Hypothalamus (tissue), 51 donors: ENCODE measurements at places on chromosomes 12 and 14.

DNA sequence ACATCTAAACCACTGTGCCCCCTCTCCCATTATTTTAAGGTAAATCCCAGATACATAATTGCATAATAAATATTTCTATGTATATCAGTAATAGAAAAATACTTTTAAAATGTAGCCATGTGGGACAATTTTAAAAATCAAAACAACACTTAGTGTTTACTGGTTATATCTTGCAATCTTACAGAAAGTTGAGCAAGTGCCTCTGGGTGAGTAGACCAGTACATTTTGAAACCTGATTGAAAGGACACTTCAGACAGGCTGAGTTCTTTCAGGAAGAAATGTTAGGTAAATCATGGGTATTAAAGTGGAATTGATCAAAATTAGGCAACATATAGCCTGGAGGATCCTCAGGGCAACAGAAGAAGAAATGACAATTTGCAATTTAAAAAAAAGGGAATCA, 7.2 kb downstream of the SLC38A4 start:
- no peak for DNase-seq

DNA sequence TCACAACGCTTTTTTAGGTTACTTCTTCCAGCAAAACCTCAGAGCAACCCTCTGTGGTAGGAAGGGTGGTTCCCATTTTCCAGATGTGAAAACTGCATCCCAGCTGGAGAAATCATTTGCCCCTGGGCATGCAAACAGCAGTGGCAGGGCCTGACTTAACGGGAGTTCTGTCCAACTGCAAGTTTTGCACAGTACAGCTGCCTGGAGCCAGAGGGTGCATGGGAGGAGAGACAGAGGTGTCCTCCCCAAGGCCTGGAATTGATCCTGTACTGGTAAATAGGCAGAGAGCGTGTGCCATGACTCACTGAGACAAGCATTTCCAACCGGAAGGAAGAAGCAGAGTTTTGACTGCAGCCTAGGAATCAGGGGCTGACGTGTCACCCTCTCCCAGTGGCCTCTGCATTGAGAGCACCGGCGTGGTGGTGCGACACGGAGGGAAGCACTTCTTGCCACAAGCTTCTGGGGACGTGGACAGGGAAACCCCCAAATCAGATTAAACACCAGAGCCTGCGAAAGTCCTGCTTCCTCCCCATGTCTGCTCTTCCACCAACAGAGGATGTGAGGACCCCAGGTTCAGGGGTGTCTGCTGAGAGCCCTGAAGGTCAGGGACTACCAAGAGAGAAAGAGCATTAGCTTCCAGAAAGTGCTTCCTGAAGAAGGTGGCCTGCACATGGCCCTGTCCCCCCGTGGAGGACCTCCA, 19.0 kb upstream of the SERPINA4 start:
- no peak for DNase-seq

GRCh38 chr12:91994208-91994797, 151.3 kb downstream of the BTG1 start:
- no peak for DNase-seq

DNA sequence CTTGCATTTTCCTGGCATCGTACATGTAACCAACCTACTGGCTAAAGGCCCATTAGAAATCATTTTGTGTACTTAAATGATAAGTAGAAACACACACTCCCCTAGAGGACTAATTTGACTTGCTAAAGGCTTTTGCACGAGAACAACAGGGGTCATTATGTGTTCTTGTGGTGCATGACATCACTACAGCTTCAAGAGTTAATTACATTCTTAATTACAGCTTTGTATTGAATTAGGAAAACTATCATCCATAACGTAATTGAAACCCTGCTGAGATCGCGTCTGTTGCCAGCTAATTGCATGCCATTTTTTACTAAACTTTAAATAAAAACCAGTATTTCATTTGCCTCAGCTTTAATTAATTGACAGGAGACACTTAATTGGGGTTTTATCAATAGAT, 51.4 kb downstream of the TMEM132C start:
- no peak for DNase-seq

DNA sequence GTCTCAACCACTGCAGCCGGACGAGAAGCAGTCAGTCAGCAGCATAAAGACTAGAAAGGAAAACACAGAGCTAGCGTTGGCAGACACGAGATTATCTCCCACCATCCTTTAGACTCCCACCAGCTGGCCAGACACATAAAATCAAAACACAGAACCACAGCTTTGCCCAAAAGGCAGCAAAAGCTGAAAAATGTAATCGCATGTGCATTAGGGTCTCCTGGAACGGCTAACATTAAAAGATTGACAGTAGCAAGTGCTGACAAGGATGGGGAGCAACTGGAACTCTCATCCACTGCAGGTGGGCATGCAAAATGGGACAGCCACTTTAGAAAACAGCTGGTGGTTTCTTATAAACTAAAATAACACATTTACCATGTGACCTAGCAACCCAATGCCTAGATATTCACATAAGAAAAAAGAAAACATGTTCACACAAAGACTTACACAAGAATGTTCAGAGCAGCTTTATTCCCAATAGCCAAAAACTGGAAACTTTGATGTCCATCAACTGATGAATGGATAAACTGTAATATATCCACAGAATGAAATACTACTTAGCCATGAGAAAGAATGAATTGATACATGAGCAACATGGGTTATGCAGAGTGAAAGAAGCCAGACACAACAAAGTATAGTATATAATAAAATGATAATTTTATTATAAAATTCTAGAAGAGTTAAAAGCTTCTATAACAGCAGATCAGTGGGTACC, 37.7 kb downstream of the NCOR2 start:
- no peak for DNase-seq

- no peak for DNase-seq
These were observed 15.0 kb downstream of the CSRP2 start for GRCh38 chr12:76863837-76864236.

GRCh38 chr12:93176165-93176564, 201.6 kb upstream of the NUDT4 start:
- no peak for DNase-seq

DNA sequence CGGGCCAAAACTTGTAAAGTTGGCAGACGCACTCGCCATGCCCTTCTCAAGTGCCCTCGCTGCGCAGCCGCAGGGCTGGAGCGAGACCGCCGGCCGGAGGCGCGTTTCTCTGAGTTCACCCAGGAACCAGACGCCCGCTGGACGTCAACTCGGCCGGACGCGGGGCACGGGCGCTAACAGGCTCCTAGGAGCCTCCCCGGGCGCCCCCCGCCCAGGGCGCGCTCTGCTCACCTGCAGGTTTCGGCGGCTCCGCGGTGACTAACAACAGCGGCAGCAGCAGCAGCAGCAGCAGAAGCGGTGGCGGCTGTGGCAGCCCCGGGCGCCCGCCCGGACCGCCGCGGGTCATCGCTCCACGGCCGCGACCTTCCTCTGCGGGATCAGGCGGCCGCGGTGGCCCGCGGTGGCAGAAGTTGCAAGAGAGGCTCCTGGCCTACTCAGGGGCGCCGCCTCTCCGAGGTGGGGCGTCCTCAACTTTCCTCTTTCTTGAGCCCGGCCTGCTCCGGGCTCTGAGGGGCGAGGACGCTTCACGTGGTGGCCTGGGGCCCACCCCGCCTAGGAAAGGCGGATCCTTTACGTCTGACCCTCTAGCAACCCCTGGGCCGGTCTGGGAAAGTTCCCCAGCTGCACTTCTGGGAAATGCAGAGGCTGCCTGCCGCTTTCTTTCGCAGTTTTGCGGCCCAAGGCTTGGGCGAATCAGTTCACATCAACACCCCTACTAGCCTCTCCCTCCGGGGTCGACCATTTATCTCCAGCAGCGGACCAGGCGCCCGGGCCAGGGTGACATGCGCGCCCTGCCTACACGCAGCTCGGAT, at the start of gene PLBD1:
Gene PLBD1, minus strand, starts transcription at position 533 of the 812 bp plus-strand sequence. Its CDS starts 187 bp downstream, at position 346.
- no peak for DNase-seq

GRCh38 chr12:124543590-124544310, 23.7 kb downstream of the NCOR2 start:
- no peak for DNase-seq

- DNase-seq, result no peak
These were observed 490 bp downstream of the RILPL1 start for GRCh38 chr12:123532808-123533649.

DNA sequence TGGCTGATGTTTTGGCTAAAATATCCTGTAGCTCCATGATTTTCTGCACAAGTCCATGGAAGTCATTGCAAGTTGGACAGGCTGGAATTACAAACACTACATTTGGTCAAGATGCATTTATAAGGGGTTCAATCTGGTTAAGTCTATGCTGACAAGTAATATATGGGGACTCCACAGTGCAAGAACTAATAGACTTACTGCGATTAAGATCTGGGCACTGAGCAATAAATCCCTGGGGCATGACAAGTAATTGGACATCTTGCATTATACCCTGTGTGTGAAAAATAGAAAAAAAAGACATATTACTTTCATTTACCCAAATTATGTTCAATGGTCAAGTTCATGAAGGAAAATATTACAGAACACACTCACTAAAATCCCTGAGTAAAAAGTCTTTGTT, 99.1 kb downstream of the NELL2 start:
- DNase-seq, result no peak

DNA sequence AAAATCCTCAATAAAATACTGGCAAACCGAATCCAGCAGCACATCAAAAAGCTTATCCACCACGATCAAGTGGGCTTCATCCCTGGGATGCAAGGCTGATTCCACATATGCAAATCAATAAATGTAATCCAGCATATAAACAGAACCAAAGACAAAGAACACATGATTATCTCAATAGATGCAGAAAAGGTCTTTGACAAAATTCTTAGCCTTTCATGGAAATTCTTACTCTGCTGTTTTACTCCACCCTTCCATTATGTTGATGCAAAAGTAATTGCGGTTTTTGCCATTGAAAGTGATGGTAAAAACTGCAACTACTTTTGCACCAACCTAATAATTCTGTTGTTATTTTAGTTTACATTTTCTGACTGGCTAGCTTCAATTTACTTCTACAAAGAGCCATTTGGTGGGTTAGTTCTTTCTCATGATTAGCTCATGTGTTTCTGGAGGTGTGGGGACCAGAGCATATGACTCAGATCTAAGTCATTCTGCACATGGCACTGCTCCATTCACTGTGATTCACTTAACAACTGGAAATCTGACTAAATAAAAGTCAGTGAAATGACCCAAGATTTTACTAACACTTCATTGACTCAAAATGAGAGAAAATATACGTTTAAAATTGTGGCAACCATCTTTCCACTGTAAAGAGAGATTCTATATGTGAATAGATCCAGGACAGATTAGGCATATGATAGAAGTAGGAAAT, 99.9 kb downstream of the TMTC3 start:
- no peak for DNase-seq

DNA sequence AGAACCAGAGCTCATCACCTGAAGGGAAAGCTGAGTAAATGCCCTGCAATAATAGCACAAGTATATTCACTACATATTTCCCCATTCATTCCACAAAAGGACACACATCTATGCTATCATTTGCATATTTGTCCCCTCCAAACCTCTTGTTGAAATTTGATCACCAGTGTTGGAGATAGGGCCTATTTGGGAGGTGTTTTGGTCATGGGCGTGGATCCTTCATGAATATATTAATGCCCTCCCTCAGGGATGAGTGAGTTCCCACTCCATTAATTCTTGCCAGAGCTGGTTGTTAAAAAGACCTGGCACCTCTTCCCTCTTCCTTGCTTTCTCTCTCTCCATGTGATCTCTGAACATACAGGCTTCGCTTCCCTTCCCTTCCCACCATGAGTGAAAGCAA, 18.6 kb upstream of the ZDHHC17 start:
- no peak for DNase-seq

- no peak for DNase-seq
These were observed 13.7 kb upstream of the SIX1 start for GRCh38 chr14:60662982-60663381.

DNA sequence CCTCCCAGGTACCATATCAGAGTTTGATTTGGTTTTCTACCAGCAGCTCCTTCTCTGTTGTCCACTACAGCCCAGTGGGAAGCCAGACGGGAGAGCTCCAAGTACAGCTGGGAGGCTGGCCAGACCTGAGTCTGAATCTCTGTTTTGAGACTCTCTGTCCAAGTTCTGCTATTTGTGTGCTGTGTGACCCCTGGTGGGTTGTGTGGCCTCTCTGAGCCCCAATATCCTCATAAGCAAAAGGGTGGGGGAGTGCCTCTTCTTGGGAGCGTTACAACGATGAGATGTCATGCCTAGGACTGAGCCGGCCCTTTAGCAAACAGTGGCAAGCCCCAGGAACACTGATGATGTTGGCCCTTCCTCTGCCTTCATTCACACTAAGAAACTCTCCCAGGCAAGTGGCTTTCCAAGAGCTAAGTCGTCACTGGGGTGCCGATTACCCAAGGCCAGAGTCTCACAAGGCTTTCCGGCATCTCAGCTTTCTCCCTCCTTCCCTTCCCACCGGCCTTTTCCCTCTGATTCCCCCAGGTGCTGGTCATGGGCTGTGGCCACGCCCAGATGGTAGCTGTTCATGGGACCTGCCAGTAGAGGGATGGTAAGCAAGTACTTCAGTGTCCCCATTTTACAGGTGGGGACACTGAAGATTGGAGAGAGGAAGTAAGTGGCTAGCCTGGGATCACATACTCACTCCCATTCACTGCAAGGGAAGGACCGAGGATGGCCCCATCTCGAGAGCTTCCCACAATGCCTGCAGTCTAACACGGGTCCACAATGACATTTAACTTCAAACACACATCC, 47.7 kb downstream of the BCL11B start:
- no peak for DNase-seq

GRCh38 chr12:6871052-6871957, 1.8 kb downstream of the SPSB2 start:
- no peak for DNase-seq

DNA sequence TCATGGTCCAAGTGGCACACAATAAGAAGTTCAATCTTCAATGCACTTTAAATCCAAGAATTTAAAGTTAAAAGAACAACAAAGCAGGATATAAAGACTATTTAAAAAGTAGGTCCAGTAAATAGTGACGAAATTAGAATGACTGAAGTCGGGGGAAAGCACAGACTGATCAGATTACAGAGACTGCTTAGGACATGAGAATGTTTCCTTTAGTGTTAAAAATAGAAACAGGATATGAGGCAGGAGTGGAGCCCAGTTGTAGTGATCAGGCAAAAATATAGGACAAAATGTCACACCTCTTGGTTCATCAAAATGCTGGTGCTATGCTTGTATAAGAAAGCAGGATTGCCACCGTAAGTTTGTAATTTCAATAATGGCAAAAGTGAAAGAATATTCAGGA, 52.2 kb upstream of the CD163 start:
- no peak for DNase-seq
